ENCODE measurements at places on chromosomes 1 and 21.

GRCh38 chr1:78570539-78570938, 49.7 kb upstream of the IFI44L start:
- no peak for DNase-seq

DNA sequence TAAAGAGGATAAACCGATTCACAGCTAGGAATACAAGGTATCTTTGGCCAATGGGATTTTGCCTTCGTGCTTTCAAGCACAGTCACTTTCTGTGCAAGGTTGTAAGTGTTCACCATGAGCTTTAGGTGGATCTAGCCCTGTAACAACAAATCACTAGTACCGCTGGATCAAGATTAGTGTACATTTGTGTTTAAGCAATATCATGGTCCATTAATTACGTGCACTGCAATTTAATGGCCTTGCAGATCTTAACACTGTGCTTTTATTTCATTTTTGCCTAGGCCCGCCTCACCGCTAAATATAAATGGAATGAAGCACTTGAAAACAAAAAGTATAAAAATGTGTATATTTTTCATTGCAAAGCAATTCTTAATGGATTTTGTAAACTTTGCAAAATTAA, 461.1 kb downstream of the DSCAM start:
- DNase-seq: no peak

- DNase-seq: no peak
These were observed 52.4 kb upstream of the NTPCR start for GRCh38 chr1:232897949-232898465.

GRCh38 chr1:40318970-40319621, 2.0 kb upstream of the COL9A2 start:
- no peak for DNase-seq

DNA sequence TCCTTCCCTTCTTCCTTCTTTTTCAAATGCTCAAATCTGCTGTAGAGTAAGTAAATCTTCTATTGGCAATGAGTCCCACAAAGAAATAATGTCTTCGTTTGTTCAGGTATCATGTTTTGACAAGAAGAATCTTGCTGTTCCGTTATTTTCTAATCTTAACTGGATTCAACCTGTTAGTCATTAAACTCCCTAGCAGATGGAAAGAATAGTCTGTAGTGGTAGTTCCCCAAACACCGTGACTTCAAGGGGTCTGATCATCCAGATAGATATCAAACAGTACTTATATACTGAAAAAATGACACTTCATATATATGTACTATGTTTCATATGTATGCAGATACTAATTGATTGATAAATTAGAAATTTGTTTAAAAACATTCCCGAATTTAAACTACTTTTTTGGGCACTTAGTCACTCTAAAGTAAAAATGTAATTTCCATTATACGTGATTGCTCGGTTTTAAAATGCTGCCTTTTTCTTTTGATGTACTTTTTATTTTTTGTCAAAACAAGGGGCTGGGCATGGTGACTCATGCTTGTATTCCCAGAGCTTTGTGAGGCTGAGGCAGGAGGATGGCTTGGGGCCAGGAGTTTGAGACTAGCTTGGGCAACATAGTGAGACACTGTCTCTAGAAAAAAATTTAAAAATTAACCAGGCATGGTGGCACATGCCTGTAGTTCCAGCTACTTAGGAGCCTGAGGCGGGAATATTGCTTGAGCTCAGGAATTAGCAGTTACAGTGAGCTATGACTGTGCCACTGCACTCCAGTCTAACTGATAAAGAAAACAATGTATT, 335.7 kb upstream of the SNX7 start:
- no peak for DNase-seq

DNA sequence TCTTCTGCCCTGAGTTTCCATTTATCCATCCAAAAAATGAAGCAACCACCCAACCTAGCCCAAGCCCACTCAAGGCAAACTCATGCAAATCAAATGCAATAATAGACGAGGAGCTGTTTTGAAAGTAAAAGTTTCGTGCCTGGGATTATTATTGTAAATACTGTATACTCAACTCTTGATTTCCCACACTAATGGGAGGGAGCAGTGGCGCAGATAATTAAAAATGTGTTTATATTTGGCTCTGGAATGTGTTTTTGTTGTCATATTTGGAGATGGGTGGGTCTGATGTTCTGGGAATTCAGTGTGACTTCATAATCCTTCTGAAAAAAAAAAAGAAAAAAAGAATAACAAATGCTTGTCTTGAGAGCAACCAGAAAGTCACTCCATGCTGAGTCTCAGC, 52.5 kb downstream of the KLHDC7A start:
- DNase-seq: no peak

DNA sequence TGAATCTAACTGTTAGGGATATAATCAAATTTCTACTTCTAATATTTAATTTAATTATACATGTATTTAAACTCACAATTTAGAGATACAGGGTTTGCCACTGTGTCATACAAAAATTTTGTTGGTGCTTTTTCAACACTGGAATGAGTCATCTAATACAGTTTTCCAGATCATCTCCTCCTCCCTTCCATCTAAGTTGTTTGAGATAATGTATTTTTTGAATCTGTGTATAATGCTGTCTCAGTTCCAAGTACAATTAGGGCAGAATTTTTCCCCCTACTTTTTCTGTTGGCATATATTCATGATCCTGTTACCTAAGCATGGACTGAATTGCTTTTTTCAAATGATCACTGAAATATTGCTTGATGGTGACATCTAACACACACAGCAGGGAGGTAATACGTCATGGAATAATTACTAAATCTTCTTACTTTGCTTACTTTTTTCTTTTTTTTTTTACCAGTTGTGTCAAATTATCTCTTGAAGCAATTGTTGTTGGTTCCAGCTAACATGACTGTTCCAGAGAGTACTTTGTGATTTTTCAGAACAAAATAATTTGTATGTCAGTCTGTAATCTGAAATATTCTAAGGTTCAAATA, 146.0 kb downstream of the MAGI3 start:
- DNase-seq: no peak

GRCh38 chr1:72516826-72517225, 234.5 kb upstream of the NEGR1 start:
- DNase-seq: no peak

DNA sequence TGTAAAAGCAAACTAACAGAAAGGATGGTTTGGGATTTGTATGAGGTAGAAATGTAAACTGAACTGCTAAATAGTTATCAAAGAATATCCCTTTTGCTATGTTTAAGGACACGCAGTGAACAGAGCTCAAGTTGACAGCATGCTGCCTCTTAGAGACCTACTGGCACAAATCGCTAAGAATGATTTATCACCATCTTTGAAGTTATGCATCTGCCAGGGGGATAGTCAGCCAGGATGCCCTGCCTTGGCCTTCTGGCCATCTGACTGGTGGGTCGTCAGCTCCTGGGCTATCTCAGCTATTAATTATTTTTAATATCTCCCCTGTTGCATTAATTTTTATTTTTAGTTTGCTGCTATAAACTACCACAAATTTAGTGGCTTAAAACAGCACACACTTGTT, 334.8 kb upstream of the KAZN start:
- DNase-seq: no peak

GRCh38 chr1:185328255-185328654, 11.2 kb upstream of the IVNS1ABP start:
- DNase-seq: no peak

DNA sequence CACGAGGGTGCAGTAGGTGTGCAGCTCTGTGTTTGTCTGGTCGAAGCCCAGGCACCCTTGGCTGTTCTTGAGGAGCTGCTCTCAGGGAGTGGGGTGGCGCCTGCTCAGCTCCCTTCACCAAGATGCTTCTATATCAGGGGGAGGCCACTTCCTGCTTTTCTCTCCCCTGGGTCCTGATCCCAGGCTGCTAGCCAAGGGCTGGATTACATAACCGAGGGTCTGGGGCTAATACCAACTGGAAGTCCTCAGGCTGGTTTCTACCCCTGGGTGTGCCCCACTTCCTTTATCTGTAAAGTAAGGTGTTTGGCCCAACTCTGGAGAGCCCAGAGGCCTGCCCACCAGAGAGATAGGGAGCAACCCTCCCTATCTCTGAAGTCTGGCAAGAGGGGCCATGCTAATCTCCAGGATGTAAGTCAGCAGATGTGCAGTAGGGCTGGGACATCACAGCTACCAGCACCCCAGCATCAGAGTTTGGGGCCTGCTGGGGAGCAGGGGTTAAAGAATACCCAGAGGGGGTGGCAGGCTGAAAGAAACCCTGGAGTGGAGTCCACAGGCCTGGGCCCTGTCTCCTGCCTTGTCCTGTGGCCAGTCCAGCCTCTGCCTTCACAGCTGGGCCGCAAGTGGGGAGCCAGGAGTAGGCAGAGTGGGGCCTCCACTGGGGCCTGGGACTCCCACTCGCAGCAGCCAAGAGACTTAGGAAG, 2.1 kb downstream of the SELENBP1 start:
- no peak for DNase-seq

GRCh38 chr1:174976436-174977108, 23.2 kb upstream of the CACYBP start:
- no peak for DNase-seq

GRCh38 chr1:182652933-182653332, 31.5 kb downstream of the RGS8 start:
- no peak for DNase-seq

GRCh38 chr1:240562111-240562590, 49.8 kb downstream of the GREM2 start:
- no peak for DNase-seq

DNA sequence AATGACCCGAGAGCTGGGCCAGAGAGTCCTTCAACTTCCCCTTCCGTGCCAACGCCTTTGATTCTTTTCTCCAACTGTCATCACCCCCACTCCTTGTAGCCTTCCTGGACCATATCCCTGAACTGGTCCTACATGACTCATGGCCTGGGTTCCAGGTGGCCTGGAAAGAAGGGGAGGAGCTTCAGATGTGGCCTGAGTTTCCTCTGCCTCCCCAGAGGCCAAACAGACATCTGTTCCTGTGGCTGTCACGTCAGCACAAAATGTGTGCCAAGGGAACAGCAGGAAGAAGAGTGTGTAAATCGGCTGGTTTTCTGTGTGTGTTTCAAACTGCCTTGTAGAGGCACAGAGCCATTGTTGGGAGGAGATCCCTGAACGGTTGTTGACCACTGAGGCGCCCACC, 24.9 kb upstream of the KIRREL1 start:
- DNase-seq: no peak

GRCh38 chr1:104574620-104575019, 824.9 kb downstream of the AMY1C start:
- DNase-seq: no peak

- no peak for DNase-seq
These were observed 65.0 kb downstream of the LRRC40 start for GRCh38 chr1:70140343-70140742.
